ENCODE measurements at places on chromosomes 1 and 21.
A peak's percentile ranks its signal among the peaks of the same experiment; 100 is the strongest.

- no peak for DNase-seq
Observed at GRCh38 chr1:206790502-206791250, 18.4 kb upstream of the IL10 start.

- no peak for DNase-seq
Observed at GRCh38 chr1:220241072-220241663, 31.1 kb downstream of the RAB3GAP2 start.

DNA sequence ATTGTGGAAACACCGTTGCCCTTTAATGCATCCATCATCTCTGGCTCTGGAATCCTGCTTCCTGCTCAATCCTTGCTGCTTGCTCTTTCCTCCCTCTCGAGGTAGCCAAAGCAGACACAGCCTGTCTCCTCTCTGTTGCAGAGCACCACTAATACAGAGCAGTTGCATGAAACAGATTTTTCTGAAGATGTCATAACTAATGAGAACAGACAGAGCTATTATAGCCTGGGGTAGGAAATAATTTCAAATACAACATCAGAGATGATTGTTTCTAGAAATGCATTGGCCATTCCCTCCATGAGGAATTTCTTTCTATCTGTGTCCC, 23.3 kb upstream of the ACBD6 start:
- no peak for DNase-seq

- DNase-seq: no peak
Observed at GRCh38 chr1:160781914-160782689, 13.9 kb upstream of the LY9 start.

DNA sequence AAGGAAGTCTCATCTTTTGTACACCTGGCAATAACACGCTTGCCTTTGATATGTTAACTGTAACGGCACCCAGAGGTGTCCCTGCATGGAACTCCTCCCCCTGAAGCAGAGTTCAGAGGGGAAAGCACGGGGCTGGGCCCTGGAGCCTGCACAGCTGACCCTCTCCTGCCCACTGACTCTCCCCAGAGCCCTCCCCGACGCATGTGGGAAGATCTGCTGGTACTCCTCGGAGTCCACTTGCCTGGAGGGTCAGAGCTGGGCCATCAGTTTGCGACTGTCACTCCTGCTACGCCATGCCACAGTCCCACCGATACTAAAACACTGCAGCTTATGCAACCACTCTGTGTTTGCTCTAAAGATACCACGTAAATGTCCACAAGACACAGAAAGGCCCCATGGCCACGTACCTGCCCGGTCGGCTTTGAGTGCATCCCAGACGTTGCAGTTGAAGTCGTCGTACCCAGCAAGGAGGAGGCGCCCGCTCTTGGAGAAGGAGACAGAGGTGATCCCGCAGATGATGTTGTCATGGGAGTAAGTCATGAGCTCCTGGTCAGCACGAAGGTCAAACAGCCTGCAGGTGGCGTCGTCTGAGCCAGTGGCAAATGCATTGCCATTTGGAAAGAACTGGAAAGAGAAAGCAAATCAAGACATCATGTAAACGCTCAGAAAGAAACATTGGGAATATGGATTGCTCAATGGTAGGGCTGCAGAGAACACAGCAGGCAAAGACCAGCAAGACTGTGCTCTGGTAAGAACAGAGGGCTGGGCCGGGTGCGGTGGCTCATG, 10.6 kb upstream of the NADK start:
- DNase-seq: peak; percentile 59

GRCh38 chr1:218346391-218347204, 1.5 kb downstream of the TGFB2 start:
- no peak for DNase-seq

GRCh38 chr1:207366022-207366421, 44.5 kb downstream of the CD55 start:
- no peak for DNase-seq

GRCh38 chr21:40840401-40841125, 6.4 kb downstream of the DSCAM start:
- DNase-seq: no peak

DNA sequence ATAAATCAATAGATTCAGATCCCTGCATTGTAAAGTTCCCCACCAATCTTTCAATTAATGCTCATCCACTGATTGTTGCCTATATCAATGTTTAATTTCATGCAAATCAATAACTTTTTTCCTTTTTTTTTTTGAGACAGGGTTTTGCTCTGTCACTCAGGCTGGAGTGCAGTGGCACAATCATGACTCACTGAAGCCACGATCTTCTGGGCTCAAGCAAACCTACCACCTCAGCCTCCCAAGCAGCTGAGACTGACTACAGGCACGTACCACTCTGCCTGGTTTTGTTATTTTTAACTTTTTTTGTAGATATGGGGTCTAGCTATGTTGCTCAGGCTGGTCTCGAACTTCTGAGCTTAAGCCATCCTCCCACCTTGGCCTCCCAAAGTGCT, 25.7 kb downstream of the DIO1 start:
- no peak for DNase-seq

DNA sequence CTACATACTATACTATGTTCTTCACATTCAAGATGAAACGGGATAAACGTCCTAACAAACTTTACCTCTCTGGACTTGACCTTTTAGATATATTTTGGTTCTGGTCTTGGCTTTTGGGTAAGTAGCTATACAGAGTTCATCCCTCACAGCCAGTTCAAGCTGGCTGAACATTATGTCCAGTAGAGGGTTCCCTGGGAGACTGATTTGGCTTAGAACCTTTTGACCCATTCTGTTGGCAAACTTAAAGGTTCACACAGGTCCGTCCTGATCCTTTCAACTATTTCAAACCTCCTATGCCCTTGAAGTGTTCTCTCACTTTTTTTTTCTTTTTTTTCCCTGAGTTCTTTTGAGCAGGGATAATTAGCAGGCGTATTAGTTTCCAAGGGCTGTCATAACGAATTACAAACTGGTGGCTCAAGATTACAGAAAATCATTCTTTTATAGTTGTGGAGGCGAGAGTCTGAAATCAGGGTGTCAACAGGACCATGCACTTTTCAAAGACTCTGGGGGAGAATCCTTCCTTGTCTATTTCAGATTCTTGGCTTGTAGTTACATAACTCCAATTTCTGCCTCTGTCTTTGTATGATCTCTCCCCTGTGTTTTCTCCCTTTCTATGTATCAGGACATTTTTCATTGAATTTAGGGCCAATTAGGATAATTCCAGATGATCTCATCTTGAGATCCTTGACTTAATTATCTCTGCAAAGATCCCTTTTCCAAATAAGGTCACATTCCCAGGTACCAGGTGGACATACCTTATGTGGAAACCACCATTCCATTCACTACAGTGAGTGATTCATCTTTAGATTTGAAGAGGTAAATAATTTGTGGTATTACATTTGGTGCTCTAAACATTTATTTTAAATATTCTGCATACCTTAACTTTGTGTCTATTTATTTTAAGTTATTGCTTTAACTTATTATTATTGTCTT, 257.4 kb upstream of the USP25 start:
- DNase-seq: no peak

- DNase-seq: peak; percentile 87
Observed at GRCh38 chr1:46442317-46443161, 47.1 kb upstream of the DMBX1 start.

DNA sequence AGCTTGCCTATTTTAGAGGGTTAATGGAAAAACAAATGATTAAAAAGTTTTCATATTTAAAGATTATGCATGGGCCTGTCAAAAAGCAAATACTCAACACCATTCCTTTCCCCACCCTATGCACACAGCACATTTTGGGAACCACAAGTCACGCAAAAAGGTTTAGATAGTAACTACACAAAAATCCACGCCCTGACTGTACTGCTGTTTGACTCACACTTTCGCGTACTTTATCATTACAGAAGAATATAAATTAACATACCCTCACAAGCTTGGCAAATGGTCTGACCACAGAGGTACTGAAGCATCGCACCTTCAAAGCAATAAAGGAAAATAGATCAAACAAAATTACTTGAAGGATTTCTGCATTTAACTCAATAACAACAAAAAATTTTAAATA, 1.4 kb downstream of the ATP5PO start:
- no peak for DNase-seq

- peak; percentile 67 for DNase-seq
Observed at GRCh38 chr21:41068967-41069642, 98.9 kb upstream of the BACE2 start.

DNA sequence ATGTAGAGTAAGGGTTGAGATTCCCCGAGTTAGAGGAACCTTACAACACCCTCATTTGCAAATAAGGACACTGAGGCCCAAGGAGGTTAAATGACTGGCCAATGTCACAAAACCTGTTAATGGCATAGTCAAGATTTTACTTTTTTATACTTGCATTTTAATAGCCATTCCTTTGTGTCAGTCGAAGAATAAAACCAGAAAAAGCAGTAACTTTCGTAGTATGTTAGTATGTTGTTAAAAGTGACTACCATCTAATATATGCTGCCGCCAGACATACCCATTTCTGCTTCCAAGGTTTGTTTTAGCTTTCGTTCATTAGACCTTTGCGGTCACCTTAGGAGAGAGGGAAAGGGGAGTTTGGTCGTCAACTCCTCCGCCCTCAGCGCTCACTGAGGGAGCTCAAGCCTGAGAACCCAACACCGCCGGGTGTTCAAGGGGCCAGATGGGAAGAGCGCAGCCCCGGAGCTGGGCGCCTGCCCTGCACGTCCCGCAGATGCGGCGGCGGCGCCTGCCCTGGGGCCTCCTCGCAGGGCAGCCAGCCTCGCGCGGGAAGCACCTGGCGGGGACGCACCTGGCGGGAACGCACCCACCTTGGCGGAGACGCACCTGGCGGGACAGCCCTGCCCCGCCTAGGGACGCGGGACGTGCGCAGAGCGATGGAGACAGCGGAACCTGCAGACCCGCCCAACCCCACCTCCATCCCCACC, 466 bp downstream of the VPS26C start:
- no peak for DNase-seq

- DNase-seq: no peak
Observed at GRCh38 chr1:29964718-29965533, 728.6 kb downstream of the PTPRU start.

DNA sequence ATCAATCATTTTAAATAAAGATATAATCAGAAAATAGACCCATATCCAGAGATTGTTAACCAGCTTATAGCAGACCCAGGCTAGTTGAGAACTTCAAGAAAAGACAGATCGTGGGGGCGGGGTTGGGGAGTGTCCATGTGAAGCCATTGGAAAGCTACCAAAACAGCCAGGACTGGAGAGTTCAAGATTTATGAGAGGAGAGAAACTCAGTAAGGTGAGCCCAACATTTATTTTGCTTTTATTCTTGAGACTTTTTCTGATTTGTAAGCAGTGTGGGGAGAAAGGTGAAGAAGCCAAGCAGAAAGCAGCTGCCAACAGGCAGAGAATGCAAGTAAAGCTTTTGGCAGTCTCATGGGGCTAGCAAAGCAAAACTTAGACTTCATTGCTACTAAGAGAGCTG, 179.9 kb downstream of the VPS13D start:
- DNase-seq: no peak

DNA sequence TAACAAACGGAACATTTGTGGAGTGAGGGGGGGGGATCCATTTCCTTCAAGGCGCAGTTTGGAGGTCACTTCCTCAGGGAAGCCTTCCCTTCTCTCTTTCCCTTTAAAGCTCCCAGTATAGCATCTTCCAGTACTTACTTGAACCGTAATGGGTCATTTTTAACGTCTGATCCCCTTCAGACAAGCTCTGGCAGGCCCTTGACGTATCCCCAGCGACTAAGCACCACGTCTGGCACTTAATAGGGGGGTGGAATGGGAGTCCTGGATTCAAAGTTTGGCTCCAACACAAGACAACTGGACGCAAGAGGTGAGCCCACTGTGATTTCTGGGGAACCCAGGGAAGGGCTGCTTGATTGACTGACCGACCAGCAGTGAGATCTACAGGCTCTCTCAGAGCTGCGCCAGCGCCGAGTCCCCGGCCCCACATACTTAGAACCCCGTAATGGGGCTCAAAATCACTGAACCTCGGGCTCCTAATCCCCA, 441 bp downstream of the YARS1 start:
- peak; percentile 28 for DNase-seq

- DNase-seq: peak; percentile 10
Observed at GRCh38 chr1:57157818-57158603, 192.2 kb upstream of the C8B start.

GRCh38 chr1:16184557-16185303, 27.7 kb downstream of the ARHGEF19 start:
- no peak for DNase-seq

DNA sequence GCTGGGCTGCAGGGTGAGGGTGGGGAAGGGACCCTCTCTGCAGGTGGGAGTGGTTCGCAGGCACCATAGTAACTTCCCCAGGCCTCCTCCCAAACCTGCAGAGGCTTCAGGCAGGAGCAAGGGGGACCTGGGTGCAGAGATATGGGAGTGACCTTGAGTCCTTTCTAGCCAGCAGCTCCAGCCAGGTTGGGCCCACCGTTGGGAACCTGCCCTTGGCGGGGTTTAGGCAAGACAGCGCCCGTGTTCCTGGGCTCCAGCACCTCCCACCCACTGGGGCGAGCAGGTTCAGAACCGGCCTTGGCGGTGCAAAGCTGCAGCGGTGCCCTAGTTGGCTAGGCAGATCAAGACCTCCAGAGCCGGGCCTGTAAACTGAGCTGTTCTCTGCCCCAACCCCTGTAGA, 2.2 kb upstream of the PRDM16 start:
- DNase-seq: no peak

- no peak for DNase-seq
Observed at GRCh38 chr1:231442735-231443134, 20.6 kb upstream of the EGLN1 start.

DNA sequence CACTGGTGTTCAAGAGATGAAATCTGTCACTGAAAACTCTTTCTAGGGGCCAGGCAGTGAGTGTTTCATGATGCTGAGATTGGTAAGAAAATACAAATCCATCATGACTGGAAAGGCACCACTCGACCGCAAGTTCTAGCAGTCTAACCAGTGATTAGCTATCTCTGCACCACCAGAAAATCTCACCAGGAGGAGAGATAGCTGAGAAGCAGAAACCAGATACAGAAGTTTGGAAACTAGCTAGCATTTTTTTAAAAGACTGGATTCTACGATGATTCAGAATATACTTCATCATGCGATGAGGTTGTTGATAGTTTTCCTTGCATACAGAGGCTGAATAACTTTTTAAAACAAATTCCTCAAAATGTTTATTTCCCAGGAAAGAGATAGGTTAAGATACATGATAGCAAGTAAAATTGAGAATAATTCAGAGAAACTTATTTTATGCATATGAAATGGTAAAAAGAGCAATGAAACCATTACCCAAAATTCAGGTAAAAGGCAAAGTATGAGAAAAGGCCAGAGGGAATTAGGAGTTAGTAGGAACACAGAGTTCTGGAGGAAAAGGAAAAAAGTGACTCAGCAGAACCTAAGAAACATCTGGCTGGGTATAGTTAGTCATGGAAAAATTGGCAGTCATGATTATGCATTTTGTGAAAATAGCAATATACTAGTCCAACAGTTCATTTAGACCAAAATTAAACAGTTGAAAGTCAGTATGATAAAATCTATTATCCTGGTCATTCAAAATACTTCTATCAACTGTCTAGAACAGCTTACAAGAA, 3.3 kb upstream of the F3 start:
- no peak for DNase-seq

All from HuH-7 (cell line).